Mammary epithelial cell (primary cell): ENCODE measurements at places on chromosomes 3 and 15. TPM values are rescaled to one million over a fixed set of nuclear protein-coding genes. Genes with fewer than 3 reads are reported as not detected.

- DNase-seq, result no peak
Observed at GRCh38 chr15:96207377-96208006, 123.0 kb upstream of the NR2F2 start.

- no peak for DNase-seq
Observed at GRCh38 chr3:173624086-173624485, 226.5 kb downstream of the NLGN1 start.

MOBP gene
- total RNA-seq, result not detected

DNA sequence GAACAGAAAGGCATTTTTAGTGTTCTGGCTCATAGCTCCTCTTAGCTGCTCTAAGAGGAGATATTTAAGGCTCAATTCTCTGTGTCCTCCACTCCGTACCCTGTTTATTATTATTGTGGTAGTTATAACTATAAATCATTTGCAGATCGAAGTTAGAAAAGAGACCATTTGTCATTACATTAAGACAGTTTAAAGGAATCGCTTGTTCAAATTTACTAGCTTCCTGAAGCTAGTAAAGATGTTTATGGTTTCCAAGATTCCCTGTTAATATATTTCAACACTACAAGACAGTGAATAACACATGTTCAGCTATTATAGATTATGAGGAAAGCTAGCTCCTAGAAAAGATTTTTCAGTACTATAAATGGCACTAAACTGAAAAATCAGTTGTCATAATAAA, 12.6 kb downstream of the ATXN7 start:
- DNase-seq, result no peak

DNA sequence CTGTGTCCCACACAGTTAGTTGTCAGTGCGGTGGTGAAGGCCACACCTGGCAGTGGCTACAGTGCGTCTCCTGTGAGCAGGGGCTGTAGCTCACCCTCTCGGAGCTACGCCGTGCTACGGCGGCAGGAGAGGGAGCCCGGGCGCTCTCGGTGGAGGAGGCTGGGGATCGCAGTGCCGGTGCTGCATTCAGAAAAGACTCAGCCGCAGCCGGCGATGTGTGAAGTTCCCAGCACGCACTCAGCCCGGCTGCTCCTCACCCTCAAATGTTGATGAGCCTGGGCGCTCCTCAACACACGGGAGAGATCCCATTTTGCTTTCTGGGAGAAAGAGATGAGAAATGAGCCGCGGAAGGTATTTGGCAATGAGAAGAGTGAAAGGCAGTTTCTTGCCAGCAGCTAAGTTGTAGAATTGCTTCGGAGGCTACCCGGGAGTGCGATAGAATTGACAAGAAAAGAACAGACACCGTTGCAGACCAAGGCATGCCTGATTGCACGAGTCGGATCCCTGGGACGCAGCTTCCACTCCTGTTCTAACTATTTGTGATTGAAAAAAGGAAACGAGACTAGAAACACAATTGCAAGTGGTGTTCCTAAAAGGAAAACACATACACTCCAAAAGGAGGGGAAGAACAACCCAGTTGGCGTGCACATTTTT, at the start of gene UNC13C:
Gene UNC13C (plus strand): TSS at position 189 of the 654 bp plus-strand sequence. CDS start 34,463 bp downstream, outside the sequence.
- DNase-seq, result peak; percentile 13

DNA sequence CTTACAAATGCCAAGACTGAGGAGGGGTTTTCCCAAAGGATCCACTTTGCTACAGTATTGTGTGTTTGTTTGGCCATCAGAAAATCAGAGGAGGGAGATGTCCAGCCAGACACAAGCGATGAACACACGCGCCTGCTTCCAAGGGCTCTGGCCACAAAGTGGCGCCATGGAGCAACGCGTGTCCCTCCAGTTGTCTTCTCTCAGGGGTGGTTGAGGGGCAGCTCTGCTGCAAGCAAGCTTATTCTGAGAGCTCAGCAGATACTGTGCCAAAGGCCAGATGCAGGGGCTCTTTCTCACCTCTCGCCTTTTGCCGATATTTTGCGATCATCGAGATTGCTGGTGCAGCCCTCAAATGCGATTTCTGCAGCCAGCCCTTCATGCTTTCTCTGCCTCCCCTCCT, 88.9 kb upstream of the OSBPL11 start:
- DNase-seq, result no peak

DNA sequence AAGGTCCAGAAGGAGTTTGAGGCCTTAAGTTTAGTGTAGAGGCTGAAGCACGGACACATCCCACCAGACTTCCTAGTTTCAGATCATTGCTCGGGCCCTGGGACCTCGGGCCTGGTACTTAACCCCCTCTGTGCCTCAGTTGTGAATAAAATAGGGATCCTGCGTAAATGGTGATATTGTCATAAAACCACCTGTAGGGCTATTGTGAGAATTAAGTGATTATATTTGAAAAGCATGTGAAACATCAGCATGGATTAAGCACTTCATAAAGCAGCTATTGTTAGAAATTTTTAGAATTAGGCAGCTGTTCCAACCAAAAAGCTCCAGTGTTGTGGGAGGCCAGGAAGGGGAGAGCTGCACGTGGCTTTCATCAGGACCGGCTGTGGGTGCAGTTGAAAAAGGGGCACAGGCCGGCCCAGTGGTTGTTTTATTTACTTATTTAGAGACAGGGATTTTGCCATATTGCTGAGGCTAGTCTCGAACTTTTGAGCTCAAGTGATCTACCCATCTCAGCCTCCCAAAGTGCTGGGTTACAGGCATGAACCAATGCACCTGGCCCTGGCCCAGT, 4.4 kb downstream of the RCCD1 start:
- DNase-seq, result no peak

DNA sequence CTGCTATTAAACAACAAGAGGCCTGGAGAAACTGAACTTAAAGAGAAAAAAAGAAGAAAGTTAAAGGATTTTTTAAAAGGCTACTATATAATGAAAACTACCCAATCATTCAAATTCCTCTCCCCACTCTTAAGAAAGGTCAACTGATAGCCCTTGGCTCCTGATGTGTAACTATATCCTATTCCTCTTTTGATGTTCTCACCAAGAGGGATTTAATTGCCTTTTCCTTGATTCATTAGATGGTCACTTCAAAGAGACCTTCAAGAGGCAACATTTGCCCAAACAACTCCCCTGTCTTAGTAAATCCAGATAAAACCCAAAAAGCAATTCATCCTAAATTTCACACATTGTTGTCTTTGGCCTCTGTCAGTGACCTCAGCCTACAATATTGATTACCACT, 86.0 kb downstream of the FMN1 start:
- DNase-seq, result no peak

ITIH3 gene
- total RNA-seq, result not detected

ANKUB1 gene
- total RNA-seq, result not detected in 2 replicates

DNA sequence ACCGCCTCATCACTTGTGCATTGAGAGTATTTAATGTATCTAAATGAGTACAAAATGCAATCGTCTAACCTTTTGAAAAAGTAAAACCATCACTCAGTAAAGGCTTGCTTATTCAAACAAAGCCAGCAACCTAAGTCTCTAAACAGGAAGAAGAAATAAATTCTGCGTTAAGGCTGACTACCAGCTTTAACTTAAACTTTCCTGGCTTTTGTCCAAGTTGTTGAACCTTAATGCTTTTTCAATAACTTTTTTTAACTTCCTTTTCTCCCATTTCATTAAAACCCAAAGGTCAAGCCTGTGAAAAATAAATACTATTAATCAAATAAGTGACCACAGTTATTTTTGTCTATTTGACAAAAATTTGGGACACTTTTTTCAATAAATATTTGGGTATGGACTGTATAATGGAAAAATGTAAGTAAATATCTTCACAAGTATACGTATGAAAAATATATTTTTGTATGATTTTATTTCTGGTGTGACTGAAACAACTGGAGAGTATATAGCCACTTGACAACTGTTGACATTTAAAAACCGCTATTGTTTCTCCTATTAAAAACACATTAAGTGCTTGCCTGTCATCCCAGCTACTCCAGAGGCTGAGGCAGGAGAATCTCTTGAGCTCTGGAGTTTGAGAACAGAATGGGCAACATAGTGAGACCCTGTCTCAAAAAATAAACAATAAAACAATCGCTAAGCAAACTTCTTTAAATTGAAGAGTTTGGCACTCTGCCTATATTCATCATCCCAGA, 2.9 kb downstream of the KLHL24 start:
- DNase-seq, result no peak

DNA sequence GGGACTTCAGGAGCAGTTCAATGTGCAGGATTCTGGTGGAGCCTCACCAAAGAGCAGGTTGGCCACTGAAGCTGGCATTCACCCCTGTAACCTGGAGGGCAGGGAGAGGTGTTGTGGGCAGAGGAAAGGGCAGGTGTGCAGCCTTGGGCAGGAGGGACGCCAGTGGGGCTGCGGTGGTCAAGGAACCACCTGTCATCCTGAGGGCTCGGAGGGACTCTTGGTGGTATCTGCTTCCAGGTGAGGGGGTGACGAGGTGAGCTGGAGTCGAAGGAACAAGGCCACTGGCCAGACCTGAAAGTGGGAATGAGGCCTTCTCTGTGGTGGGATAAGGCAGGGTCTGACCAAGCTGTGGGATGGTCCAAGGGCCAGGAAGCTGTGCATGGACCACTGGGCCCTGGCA, 269.5 kb downstream of the PLCL2 start:
- no peak for DNase-seq

DNA sequence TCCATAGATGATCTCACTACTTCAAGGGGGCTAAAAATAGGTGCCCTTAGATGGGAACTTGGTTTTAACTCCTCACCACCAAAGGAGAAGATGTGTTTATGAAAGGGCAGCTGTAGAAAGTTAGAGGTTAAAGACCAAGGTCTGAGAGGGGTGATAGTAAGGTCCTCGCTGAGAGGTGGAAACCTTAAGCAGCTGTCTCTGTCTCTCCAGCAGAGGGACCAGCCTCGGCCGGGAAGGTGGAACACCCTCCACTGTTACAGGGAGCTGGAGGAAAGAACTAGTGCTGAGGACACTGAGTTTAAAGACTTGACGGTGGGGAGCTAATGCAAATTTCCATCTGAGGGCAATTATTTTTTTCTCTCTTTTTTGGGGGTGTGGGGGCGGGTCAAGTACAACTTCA, 8.9 kb upstream of the RLBP1 start:
- no peak for DNase-seq

BFSP2 gene
- total RNA-seq, result not detected in 2 replicates

TMCC1 gene
- total RNA-seq, result 34.3 TPM

FMN1 gene
- 1.7 and 4.2 TPM in 2 replicates for total RNA-seq

DNA sequence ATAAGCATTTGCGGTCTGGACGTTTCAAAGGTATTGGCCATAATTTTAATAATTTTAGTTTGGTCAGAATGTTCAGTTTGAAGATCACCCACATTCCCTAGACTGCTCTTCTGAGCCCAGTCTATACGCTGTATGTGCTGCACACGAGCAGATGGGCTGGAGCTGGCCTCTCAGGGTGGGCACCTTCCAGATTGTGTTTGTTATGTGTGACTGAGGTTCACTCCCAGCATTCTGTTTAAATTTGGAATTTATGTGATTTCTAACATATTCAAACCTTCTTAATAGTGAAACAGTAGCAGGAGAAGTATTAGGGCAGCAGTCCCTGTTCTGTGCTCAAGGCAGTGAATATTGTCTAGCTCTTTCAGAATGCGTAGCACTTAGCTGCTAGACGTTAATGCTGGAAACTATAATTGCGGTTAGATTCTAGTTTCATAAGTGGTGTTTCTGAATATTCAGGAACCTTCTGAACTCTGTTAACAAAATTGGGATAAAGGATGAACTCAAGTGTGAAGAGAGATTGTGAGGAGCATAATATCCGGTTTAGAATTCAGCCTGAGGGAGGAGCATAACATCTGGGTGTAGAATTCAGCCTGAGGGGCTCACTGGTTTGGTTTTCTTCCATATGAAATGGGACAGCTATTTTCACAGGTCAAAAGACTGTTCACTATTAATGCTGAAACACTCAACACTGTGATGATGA, 68.6 kb upstream of the RPL35A start:
- DNase-seq, result no peak

DNA sequence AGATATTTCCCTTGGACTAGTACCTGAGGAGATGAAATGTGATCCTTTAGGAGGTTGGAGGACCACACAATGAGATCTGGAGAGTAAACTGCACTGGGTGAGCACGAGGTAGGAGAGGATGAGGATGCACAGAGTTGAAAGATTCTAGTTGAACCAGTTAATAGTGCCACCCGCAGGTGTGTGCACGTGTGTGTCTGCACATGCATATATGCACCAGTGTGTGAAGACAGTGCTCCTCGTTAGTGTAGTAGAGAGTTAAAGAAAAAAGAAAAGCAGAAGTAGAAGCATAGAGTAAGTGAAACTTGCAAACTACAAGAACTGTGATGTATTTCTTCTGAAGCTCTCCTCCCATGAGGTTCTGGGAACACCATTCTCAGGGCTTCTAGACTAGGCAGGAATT, 8.4 kb downstream of the MED12L start:
- no peak for DNase-seq

GRCh38 chr15:89184357-89184756, 37.0 kb downstream of the RLBP1 start:
- no peak for DNase-seq

DNA sequence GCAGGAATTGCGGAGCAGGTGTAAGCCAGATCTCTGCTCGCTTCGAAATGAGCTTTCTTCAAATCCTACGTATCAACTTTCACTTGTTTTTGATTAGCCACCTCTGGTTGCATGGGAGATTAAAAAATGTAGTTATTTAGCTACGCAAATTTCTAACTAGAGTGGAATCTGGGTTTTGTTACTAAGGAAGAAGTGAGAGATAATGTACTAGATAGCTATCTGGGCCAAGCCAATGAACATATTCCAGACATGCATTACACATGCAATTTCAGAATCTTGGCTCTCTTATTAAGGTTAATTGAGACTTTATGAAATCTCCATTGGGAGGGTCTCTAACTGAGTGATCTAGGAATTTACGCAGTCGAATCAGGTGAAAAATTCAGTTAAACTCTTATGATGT, 765.7 kb downstream of the DIPK2A start:
- no peak for DNase-seq

PLA1A gene
- total RNA-seq, result not detected in 2 replicates

DNA sequence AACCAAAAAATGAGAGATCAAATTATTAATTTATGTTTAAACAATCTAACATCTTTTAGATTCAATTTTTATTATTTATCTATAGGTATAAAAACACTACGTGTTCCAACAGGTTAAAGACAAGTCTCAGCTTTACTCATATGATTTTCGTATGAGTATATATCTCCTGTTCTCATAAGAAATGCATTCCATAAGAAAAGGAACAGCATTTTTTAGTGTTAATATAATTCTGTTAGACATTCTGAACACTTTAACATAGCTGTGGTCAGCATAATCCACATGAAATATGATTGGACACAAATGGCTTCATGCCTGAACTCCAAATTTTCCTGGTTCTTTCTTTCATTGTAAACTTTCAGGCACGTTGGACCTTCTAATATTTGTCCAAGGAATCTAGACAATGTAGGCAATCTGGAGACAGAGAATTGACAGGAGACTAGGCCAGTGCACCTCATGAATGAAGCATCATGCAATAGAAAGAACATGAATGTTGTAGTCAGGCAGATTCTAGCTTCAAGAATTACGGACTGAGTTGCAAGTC, 1122.0 kb upstream of the ALCAM start:
- DNase-seq, result no peak

- no peak for DNase-seq
Observed at GRCh38 chr3:188534633-188535032, 380.7 kb downstream of the LPP start.
